GM23338 (cell line): ENCODE measurements at places on chromosomes 4 and X. TPM values are rescaled to one million over a fixed set of nuclear protein-coding genes. Genes with fewer than 3 reads are reported as not detected.
A peak's percentile ranks its signal among the peaks of the same experiment; 100 is the strongest.

DNA sequence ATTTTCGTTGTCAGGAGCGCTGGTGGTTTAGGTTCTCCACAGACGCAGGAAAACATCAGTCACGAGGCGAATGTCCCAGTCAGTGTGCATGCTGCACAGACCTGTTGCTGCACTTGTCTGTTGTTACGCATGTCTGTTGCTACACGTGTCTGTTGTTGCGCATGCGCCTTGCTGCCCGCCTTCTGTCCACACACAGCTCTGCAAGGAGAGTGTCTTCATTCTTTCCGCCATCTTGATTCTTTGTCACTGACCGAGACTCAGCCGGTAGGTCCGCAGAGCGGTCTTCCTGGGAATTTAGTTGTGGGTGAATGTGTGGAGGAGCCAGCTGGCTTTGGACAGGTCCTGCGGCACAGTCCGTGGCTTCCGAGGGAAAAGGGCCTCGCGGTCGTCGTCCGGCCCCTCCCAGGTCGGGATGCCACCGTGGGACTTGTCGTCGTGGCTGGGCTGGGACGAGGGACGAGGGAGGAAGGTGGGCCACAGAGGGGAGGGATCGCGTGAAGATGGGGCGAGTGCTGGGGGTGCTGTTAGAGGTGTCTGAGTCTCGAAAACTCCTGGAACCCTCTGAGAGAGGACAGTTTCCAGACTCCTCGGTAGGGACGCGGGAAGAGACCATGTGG lies at the start of gene PAGE2B:
PAGE2B (plus strand) TSS at position 180 of the 617 bp plus-strand sequence. CDS start 1,012 bp downstream, outside the sequence.
- H3K27me3 ChIP-seq = no peaks in the 10 kb centered on the region
- H3K4me1 ChIP-seq = no peaks in the 10 kb centered on the region
- no peak within 1 kb of the TSS for H3K4me3 ChIP-seq
- DNase-seq = no peak
- no peaks in the 10 kb centered on the region for H3K36me3 ChIP-seq

DNA sequence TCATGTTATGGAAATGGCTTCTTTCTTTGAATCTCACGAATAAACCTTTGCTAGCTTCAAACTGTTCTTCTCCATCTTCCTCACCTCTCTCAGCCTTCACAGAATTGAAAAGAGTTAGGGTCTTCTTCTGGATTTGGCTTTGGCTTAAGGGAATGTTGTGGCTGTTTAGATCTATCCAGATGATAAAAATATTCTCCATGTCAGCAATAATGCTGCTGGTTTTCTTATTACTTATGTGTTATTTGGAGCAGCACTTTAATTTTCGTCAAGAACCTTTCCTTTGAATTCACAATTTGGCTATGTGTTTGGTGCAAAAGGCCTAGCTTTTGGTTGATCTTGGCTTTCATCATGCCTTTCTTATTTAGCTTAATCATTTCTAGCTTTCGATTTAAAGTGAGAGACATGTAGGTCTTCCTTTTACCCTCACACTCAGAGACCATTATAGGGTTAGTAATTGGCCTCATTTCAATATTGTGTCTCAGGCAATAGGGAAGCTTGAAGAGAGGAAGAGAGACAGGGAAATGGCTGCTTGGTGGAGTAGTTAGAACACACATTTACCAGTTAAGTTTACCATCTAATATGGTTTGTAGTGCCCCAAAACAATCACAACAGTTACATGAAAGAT lies 5.1 kb upstream of the ADAM29 start:
- H3K4me3 ChIP-seq = no peak overlapping the region
- H3K27ac ChIP-seq = no peak overlapping the region
- H3K27me3 ChIP-seq = no peaks in the 10 kb centered on the region
- DNase-seq = no peak
- H3K4me1 ChIP-seq = no peaks in the 10 kb centered on the region

ERVMER34-1 gene
- total RNA-seq = 30.9 and 34.1 TPM in 2 replicates

DNA sequence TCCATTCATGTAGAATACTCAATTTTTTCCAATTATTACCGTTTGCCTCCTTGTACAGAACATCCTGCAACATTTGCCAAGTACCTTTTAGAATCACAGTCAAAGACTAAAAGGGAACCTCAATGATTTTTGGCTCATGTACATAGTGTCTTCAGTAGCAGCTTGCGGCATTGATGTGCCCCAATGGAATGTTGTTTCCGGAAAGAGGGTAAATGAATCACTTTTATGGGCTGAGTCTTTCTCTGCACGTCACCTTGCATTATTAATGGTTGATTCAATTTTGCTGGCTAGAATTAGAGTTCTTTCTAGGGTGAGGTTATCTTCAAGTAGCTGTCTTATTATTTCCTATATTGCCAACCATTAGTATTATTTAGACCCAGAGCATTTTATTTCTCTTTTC lies 116.9 kb upstream of the GABRA2 start:
- H3K4me3 ChIP-seq = no peak overlapping the region
- DNase-seq = no peak
- no peaks in the 10 kb centered on the region for H3K36me3 ChIP-seq
- H3K27me3 ChIP-seq = no peaks in the 10 kb centered on the region
- H3K4me1 ChIP-seq = no peaks in the 10 kb centered on the region
- no peak overlapping the region for H3K27ac ChIP-seq

RNF212 gene
- total RNA-seq = 11.8 and 20.6 TPM in 2 replicates

DNA sequence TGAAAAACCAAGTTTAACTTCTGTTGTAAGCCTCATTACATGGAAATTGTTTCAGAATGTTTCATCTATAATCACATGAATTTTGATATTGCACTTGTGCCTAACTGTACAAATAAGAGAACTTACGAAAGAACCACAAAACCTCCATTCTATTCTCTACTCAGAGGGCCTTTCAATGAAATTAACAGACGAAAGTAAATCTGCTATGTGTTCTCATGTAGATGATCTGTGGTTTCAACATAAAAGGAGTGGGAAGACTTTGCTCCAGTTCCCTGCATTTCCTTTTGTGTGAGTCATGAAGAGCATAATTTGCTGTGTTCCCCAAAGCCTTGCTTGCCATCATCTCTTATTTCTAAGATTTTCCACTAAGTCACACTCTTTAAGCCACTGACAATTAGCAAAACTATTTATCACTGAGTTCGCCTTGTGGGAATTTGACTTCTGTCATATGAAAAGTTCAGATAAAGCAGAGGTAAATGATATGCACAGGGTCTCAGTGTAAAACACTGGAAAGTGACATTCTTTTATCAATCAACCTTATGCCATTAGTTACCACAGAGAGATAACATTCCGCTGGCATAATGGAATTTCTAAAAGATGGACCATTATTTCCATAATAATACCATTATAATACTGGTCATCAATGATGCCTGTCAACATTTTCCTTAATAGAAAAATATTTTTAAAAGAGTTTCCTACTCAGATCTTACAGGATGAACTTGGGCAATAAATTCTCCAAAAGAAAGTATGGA lies 329.8 kb downstream of the NR3C2 start:
- H3K4me3 ChIP-seq = no peak overlapping the region
- H3K27me3 ChIP-seq = no peaks in the 10 kb centered on the region
- H3K4me1 ChIP-seq = peaks cover 27% of the 10 kb centered on the region
- no peak for DNase-seq

ADH7 gene
- not detected in 2 replicates for total RNA-seq

- no peak for DNase-seq
- H3K4me3 ChIP-seq = no peak overlapping the region
- H3K27ac ChIP-seq = no peak overlapping the region
- peaks cover 4% of the 10 kb centered on the region; the same call in 1 of the 2 replicates for H3K36me3 ChIP-seq
- H3K4me1 ChIP-seq = peaks cover 8% of the 10 kb centered on the region
Observed at GRCh38 chr4:140789759-140790158, 33.6 kb upstream of the TBC1D9 start.

DNA sequence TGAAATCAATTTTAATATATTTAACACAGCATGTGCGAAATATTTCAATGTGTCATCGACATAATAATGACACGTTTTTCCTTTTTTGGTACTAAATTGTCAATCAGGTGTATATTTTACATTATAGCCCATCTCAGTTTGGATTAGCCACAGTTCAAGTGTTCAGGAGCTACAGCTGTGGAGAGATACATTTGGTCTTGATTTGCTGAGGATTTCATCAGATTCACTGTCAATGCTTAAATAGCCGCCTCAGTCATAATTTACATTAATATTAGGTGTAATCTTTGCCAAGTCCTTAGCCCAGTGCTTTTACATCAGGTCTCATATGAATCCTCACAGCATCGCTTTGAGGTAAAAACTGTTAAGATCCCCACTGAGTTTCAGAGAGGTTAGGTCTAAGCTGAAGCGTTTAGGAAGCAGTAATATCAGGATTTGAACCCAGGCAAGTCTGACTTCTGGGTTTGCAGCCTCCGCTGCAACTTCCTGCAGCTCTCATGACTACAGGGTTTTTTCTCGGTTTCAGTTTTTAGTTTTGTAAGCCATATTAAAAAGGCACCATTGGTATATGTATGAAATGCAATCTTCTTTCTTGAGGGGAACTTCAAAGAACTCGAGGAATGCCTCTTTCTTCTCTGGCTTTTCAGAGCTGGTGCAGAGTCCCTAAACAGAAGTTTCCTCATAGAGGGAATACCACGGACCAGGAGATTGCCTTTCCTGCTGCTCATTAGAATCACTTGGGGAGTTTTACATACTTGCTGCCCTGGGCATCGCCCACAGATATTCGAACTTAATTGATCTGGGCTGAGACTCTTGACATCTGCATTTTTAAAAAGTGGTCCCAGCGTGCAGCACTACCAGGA lies 6.4 kb downstream of the MTM1 start:
- H3K4me3 ChIP-seq = no peak overlapping the region
- no peak for DNase-seq
- no peaks in the 10 kb centered on the region for H3K36me3 ChIP-seq
- H3K4me1 ChIP-seq = peaks cover 32% of the 10 kb centered on the region

CFI gene
- not detected in 2 replicates for total RNA-seq

- H3K27ac ChIP-seq = no peak overlapping the region
- DNase-seq = peak; percentile 57
- no peaks in the 10 kb centered on the region for H3K4me1 ChIP-seq
- no peak overlapping the region for H3K4me3 ChIP-seq
Observed at GRCh38 chr4:175953960-175954521, 111.6 kb upstream of the WDR17 start.

GLRB gene
- total RNA-seq = 1.0 and 1.9 TPM in 2 replicates

DNA sequence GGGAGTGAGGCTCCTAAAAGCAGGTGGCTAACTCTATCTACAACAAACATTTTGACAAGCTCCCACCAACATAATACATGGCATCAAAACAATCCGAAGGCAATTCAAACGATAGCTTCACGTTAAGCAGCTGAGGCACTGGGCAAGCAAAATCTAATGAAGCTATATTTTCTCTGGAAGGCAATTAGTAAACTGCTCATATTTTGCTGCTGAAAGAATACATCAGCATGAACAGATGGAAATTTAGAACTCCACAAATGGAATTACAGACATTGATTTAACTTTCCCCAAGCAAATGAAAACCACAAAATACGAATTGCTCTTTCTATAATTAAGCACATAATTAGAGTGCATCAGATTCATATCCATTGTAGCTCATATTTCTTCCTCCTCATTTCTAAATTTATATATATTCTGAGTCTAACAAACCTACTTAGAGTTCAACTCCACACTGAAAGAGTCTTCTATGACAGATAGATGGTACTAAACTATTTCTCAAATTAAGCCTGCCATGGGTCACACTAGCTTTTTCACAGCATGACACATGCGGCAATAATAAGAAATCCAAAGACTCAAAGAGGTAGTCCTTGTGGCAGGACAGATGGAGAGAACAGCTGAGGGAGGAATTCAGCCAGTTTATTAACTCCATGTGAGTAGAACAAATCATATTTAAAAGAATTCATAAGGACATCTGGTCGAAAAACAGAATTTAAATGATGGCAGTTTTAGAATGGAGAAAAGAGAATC lies 305.4 kb downstream of the MAPK10 start:
- H3K27ac ChIP-seq = no peak overlapping the region
- no peak for DNase-seq
- no peak overlapping the region for H3K4me3 ChIP-seq
- H3K36me3 ChIP-seq = no peaks in the 10 kb centered on the region
- no peaks in the 10 kb centered on the region for H3K27me3 ChIP-seq

DNA sequence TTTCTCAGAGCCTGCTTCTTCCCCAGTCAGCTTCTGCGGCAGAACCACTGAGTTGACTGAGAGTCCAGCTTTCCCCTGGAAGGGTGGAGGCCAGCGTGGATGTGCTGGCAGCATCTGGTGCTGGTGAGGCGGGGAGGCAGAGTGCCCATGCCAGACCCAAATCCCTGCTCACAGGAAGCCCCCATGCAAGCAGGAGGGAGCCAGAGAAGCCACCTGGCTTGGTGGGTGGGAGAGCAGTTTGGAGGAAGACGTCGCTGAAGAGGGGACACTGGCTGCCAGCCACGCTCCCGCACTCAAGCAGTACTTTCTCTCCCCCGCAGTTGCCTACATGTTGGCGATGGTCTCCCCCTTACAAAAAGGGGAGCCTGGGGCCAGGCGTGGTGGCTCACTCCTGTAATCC lies 6.0 kb downstream of the PDZD4 start:
- no peaks in the 10 kb centered on the region for H3K27me3 ChIP-seq
- H3K4me1 ChIP-seq = peaks cover 53% of the 10 kb centered on the region
- no peaks in the 10 kb centered on the region for H3K36me3 ChIP-seq
- H3K4me3 ChIP-seq = no peak overlapping the region
- no peak overlapping the region for H3K27ac ChIP-seq

- H3K27me3 ChIP-seq = no peaks in the 10 kb centered on the region
- no peaks in the 10 kb centered on the region for H3K36me3 ChIP-seq
- H3K4me1 ChIP-seq = peaks cover 26% of the 10 kb centered on the region
- H3K4me3 ChIP-seq = no peak overlapping the region
Observed at GRCh38 chr4:59161249-59161648, 2038.9 kb upstream of the ADGRL3 start.

DNA sequence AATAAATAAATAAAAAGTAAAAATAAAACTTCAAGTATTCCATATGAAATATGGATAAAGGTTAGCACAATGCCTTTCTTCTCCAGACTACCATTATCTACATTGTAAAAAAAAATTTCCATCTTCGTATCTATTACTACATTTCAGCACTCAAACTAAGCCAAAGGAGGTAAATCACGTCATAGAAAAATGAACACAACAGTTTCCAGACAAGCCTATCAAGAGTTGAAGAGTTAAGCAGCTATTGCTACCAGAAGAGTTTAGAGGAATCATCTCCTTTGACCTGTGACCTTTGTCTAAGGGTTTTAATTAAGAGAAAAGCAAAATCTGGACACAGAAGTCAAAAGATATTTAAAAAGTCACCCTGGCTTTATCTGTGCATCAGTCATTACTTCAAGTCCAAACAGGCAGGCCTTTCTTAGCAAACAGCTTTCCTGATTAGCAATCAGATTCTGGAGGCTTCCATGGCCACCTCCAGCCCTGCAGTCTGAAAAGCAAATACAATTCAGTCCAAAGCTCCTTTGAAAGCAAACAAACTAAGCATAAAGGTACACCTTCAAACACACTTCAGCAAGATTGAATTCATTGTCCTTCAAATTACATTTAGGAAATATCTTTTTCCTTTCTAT lies 82.2 kb downstream of the APBB2 start:
- no peak overlapping the region for H3K4me3 ChIP-seq
- DNase-seq = no peak

BCORL1 gene
- 2.2 and 2.6 TPM in 2 replicates for total RNA-seq

CENPVL2 gene
- total RNA-seq = 4.4 and 5.2 TPM in 2 replicates

DNA sequence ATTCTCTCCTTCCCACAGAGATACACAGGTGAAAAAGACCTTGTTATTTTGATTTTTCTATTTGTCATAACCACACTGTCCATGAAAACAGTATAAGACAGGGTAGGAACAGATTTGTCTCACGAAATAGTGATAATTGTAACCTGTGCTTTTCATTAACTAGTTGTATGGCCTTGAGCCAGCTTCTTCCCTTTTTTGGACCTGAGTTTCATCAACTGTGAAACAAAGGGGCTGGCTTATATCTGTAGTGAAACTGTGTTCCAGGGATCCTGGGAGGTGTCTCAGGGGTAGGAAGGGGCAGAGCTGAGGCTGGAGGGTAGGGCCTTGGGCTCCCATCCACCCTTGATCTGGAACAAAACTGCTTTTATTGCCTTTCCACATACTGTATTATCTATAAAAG lies 50.9 kb downstream of the MED28 start:
- no peaks in the 10 kb centered on the region for H3K27me3 ChIP-seq
- H3K4me3 ChIP-seq = no peak overlapping the region
- no peak for DNase-seq
- H3K4me1 ChIP-seq = no peaks in the 10 kb centered on the region
- no peak overlapping the region for H3K27ac ChIP-seq
- no peaks in the 10 kb centered on the region for H3K36me3 ChIP-seq
